ENCODE measurements at places on chromosomes 5 and 9.

- H3K4me3 ChIP-seq = no peak overlapping the region
- H3K27me3 ChIP-seq = no peaks in the 10 kb centered on the region
- H3K36me3 ChIP-seq = no peaks in the 10 kb centered on the region
- peaks cover 37% of the 10 kb centered on the region for H3K4me1 ChIP-seq
Measured at GRCh38 chr9:124357721-124358361, 57.4 kb downstream of the PSMB7 start.

DNA sequence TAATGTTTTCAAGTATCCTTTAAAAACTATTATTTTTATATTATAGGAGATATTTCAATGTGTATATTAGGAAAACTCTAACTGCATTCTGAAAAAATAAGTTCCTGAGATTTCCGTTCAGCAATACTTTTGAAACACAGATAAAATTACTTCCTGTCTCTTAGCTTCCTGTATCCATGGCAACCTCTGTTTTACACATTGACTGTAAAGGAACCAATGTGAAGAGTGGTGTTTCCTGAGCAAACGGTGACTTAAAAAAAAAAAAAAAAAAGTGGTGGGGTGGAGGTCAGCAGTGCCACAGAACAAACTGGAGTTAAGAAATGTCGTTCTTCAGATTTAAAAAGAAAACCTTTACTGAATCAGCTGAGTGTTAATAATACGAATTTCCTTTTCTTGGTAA, at the start of gene LRRC70:
Gene LRRC70 (plus strand): TSS at position 280 of the 400 bp plus-strand sequence. CDS start 620 bp downstream, outside the sequence.
- H3K27ac ChIP-seq = peak within 1 kb of the TSS; percentile 92
- peaks cover 25% of the 10 kb centered on the region for H3K4me1 ChIP-seq
- H3K36me3 ChIP-seq = no peaks in the 10 kb centered on the region
- no peaks in the 10 kb centered on the region for H3K27me3 ChIP-seq

GRCh38 chr9:119289740-119290433, 79.3 kb downstream of the BRINP1 start:
- no peak for DNase-seq
- H3K36me3 ChIP-seq = no peaks in the 10 kb centered on the region
- no peak overlapping the region for H3K4me3 ChIP-seq
- peaks cover 3% of the 10 kb centered on the region for H3K27me3 ChIP-seq

DNA sequence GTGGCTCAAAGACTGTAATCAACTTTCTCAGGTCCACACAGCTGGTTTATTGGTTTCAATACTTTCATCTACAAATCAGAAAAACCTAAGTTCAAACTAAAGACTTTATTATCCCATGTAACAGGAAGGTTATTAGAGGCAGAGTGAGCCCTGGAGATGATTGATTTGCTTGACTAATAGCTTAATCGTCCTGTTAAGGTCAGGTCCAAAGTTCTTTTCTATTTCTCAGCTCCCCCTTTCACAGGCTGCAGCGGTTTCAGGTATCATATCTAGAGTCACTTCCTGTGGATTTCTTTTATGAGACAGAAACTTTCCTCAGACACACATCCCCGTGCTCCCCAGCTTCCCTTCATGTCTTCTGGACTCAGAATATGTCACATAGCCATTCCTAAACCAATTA, 166.4 kb downstream of the PRELID2 start:
- H3K36me3 ChIP-seq = no peaks in the 10 kb centered on the region
- DNase-seq = no peak
- no peaks in the 10 kb centered on the region for H3K4me1 ChIP-seq
- peaks cover 3% of the 10 kb centered on the region for H3K27me3 ChIP-seq

DNA sequence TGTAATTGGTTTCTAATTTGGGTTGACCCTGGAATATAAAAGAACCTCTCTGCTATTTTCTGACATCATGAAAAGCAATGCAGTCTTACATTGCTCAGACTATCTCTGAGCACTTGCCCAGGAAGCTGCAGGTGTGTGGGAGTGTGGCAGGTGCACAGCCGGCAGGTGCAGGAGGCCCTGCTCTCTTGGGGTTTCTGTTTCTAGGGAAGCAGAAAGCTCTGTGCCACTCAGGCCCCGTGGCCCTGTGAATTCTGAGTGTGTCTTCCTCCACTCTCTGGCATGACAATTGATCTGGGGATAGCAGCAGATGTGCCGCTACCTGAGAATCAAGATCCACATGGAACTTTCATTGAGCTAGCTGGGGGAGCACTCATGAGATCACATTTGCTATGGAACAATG, 45.7 kb upstream of the IRX2 start:
- no peak overlapping the region for H3K4me3 ChIP-seq
- H3K36me3 ChIP-seq = peaks cover 9% of the 10 kb centered on the region
- H3K4me1 ChIP-seq = no peaks in the 10 kb centered on the region
- DNase-seq = no peak
- H3K27ac ChIP-seq = no peak overlapping the region

DNA sequence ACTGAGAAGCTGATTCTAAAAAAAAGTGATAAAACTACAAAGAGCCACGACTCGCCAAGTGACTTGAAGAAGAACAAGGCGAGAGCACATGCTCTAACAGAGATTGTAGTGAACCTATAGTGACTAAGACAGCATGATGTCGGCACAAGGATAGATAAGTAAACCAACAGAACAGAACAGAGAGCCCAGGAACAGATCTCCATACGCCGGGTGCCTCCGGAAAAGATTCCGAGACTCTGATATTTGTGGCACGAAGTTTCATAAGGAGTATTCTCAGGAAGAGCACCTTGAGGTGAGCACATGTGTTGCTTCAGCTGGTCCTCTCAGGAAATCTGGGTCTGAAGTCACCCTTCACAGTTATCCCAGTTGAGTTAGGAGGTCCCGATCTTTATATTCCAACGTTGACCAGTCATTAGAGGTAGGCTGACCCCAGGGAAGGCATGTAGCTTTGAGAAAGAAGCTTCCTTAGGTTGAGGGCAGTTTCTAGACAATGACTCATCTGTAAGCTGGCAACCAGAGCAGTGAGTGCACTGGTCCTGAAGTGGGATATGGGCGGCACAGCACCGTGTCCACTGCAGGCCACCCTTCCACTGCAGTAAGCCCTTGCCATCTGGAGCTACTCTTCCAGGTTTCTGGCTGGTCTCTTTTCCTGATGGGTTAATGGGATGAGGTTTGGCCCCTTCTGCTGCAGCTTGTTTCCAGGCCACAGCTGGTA, 13.6 kb upstream of the CLK4 start:
- H3K36me3 ChIP-seq = no peaks in the 10 kb centered on the region
- H3K4me1 ChIP-seq = peaks cover 5% of the 10 kb centered on the region
- no peak overlapping the region for H3K27ac ChIP-seq
- no peak overlapping the region for H3K4me3 ChIP-seq
- peaks cover 3% of the 10 kb centered on the region for H3K27me3 ChIP-seq

DNA sequence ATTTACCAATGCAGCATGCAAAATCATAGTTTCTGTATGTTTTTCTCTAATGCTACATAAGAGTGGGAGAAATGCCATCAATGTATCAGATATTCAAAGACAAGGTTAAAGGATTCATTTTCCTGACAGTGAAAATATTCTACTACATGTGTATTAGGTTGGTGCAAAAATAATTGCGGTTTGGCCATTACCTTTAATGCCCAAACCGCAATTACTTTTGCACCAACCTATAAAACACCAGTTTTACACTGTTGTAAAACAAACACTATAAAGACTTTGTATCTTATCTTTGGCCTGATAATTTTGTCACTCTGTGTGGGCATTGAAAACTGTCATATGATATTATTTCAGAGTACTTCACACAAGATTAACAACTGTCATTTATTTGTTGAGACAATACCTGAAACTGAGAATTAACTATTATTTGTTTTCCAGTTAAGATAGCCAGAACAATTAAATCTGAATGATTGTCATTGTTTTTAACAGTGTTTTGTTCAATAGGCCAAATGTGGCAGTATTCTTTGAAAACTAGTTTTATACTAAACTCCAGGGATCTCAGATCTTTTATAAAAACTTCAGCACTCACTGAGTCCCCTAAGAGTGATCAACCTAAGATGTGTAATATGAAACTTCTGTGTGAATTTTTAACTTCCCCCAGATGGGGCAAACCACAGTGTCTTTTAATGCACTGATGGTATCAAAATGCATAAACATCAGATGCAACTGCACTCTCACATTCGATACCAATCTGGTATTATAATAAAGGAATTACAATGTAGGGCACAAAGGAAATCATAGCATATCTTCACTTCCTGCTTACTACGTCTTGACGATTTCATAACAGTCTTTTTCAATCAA, 53.8 kb upstream of the FBN2 start:
- no peak for DNase-seq
- H3K27me3 ChIP-seq = no peaks in the 10 kb centered on the region
- no peaks in the 10 kb centered on the region for H3K36me3 ChIP-seq
- H3K4me3 ChIP-seq = no peak overlapping the region
- H3K27ac ChIP-seq = no peak overlapping the region
- no peaks in the 10 kb centered on the region for H3K4me1 ChIP-seq

DNA sequence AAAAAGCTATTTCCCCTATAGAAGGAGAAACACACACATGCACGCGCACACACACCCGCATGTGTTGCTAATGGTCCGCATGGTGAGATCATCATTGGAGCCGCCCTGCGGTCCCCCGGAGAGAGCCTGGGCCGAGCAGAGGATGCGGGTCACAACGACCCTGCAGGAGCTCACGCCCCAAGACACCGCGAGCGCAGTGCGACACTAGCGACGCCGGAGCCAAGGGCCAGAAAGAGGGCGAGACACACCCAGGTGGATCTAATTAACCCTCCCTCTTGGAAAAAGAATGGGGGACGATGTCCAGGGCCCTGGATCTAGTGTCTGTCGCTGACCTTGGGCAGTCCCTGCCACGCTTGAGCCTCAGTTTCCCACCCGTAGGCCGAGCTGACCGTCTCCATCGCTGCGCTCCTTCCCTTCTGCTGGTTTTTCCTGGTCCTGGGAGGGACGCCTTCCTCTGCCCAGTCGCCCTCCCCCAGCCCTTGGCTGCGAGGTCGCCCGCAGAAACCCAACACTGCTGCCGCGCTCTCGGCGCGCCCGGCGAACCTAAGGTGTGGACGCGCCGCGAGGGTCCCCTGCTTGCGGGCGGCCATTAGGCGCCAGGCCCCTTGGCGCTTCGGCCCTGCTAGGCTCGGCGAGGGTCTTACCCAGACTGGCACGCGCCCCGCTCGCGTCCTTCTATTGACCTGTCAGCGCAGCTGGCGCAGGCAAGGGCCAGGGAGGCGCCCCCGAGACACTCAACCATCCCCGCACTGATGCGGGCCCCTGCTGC, 47.5 kb upstream of the RNF20 start:
- H3K4me1 ChIP-seq = peaks cover 3% of the 10 kb centered on the region
- no peak overlapping the region for H3K27ac ChIP-seq
- H3K4me3 ChIP-seq = no peak overlapping the region

DNA sequence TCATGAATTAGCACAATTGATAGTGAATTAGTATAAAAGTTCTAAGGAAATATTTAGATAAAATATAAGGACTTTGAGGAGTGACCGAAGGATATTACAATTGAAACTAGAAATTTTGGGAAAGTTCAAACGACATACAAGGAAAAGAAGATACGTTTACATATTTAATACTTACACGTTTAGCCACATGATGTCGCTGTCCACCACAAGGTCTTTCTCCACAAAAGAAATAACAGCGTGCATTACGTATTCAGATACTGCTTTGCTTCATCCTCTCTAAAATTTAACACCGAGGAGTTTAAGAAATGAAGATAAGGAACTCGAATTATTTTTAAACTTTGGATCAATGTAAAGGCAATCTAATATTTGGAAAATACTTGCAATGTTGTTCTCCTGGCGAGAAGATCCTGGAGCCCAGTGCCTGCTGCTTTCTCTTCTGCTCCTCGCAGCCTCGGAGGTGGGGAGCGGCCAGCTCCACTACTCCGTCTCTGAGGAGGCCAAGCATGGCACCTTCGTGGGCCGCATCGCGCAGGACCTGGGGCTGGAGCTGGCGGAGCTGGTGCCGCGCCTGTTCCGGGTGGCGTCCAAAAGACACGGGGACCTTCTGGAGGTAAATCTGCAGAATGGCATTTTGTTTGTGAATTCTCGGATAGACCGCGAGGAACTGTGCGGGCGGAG, at the start of gene PCDHA3:
Gene PCDHA3 (plus strand): TSS at position 242 of the 678 bp plus-strand sequence.
- peaks cover 54% of the 10 kb centered on the region for H3K36me3 ChIP-seq
- H3K27ac ChIP-seq = no peak within 1 kb of the TSS
- H3K4me3 ChIP-seq = no peak within 1 kb of the TSS
- DNase-seq = no peak
- H3K27me3 ChIP-seq = peaks cover 23% of the 10 kb centered on the region

- no peak for DNase-seq
- no peaks in the 10 kb centered on the region for H3K27me3 ChIP-seq
- no peak overlapping the region for H3K4me3 ChIP-seq
- H3K4me1 ChIP-seq = no peaks in the 10 kb centered on the region
- no peak overlapping the region for H3K27ac ChIP-seq
Measured at GRCh38 chr9:14148501-14149103, 165.3 kb downstream of the NFIB start.

GRCh38 chr5:161373345-161373707, 173.2 kb downstream of the GABRB2 start:
- H3K4me1 ChIP-seq = no peaks in the 10 kb centered on the region
- H3K27me3 ChIP-seq = no peaks in the 10 kb centered on the region
- H3K36me3 ChIP-seq = no peaks in the 10 kb centered on the region
- DNase-seq = no peak

DNA sequence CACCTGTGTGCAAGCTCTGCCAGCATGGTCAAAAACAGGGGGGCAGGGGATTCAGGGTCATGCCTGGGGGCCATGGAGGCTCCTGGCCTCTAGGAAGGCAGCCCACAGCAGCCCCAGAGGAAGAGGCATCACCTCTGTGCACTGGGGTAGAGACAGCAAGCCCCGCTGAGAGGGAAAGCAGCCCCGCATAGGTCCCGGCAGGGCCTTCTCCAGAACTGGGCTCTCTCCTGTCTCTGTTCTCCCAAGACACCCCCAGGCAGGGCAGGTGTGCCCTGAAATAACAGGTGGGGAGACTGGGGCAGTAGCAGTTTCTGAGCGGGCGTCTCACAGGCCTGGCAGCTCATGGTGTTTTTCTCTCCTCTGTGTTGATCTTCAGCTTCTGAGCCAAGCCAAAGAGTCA, 279.1 kb downstream of the HSPA4 start:
- H3K4me3 ChIP-seq = no peak overlapping the region
- no peak for DNase-seq
- no peaks in the 10 kb centered on the region for H3K36me3 ChIP-seq
- no peak overlapping the region for H3K27ac ChIP-seq
- H3K27me3 ChIP-seq = no peaks in the 10 kb centered on the region
